ENCODE measurements at places on chromosomes 5 and 9. TPM values are rescaled to one million over a fixed set of nuclear protein-coding genes. Genes with fewer than 3 reads are reported as not detected.

PCDHGC5 gene
- total RNA-seq = 1.7 TPM

NKD2 gene
- not detected for total RNA-seq

SLC34A1 gene
- total RNA-seq = not detected

RAB3C gene
- total RNA-seq = not detected

HTR4 gene
- 0.26 TPM for total RNA-seq

HSD17B3 gene
- total RNA-seq = not detected

UGT3A2 gene
- not detected for total RNA-seq

SPINK7 gene
- not detected for total RNA-seq

INSYN2B gene
- 7.4 TPM for total RNA-seq

SAPCD2 gene
- 16.1 TPM for total RNA-seq

LCN1 gene
- not detected for total RNA-seq

PCDHA4 gene
- total RNA-seq = 0.40 TPM

GABRA1 gene
- total RNA-seq = not detected

RGS14 gene
- 0.51 TPM for total RNA-seq

UBTD2 gene
- total RNA-seq = 26.1 TPM

TRIM32 gene
- 24.1 TPM for total RNA-seq

CEL gene
- total RNA-seq = 0.57 TPM

ST8SIA4 gene
- total RNA-seq = 13.9 TPM

ARID3C gene
- 0.45 TPM for total RNA-seq

DDX4 gene
- total RNA-seq = not detected

GKAP1 gene
- 0.06 TPM for total RNA-seq

SPRY4 gene
- 36.4 TPM for total RNA-seq

CER1 gene
- not detected for total RNA-seq

TSSK1B gene
- total RNA-seq = 0.52 TPM

EDIL3 gene
- total RNA-seq = 56.0 TPM

DBH gene
- total RNA-seq = not detected

INSL6 gene
- total RNA-seq = not detected

FOXD4L3 gene
- total RNA-seq = not detected

CRAT gene
- total RNA-seq = 41.9 TPM

IFNK gene
- total RNA-seq = not detected

ZNF618 gene
- 3.7 TPM for total RNA-seq

CNTNAP3 gene
- 0.71 TPM for total RNA-seq

TLR4 gene
- 11.0 TPM for total RNA-seq

OTP gene
- total RNA-seq = not detected

BAAT gene
- total RNA-seq = 0.06 TPM

ANGPTL2 gene
- 13.5 TPM for total RNA-seq

GADD45G gene
- 0.92 TPM for total RNA-seq

PCDHB10 gene
- total RNA-seq = 2.8 TPM

FKBP15 gene
- total RNA-seq = 28.5 TPM

NDST1 gene
- total RNA-seq = 83.6 TPM

MARCHF11 gene
- total RNA-seq = not detected

EGFLAM gene
- total RNA-seq = 22.4 TPM

SLC34A3 gene
- total RNA-seq = not detected

WDR38 gene
- not detected for total RNA-seq

PRRX2 gene
- not detected for total RNA-seq

MLANA gene
- not detected for total RNA-seq

RNF183 gene
- not detected for total RNA-seq

FOXD4 gene
- 0.52 TPM for total RNA-seq
